Stimulated activated CD8-positive, alpha-beta memory T cell treated with anti-CD3 and anti-CD28 coated beads, Interleukin-4, amount 100 ng/mL, for 1 hour (primary cell): ENCODE measurements at places on chromosomes 1 and 21.

- DNase-seq, result no peak
These were observed 94.0 kb downstream of the LRRC7 start for GRCh38 chr1:69661686-69662085.

GRCh38 chr1:145964328-145965118 is at the start of the genes ANKRD34A and POLR3GL:
ANKRD34A (minus strand) TSS chr1:145964575; CDS start chr1:145961759, 2,816 bp downstream.
POLR3GL (plus strand) TSS chr1:145964690; CDS start chr1:145974866, 10,176 bp downstream.
- DNase-seq, result peak; percentile 77

DNA sequence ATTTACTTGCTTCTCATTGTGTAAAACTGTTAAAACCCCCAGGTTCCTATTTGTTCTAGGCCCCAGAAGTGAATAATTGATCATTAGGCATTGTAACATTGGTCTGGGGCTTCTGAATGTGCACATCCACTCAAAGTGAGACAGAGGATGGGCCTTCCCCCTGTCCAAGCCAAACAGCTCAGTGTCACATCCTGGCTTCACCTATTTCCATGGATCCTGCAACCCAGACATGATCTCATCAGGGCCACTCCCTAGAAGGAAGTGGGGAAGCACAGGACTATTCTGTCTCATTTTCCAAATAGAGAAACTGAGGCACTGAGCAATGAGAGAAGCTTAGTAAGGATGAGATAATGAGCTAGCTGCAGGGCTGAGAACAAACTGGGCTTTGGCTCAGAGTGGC is 47.4 kb upstream of the TSPAN2 start:
- no peak for DNase-seq

DNA sequence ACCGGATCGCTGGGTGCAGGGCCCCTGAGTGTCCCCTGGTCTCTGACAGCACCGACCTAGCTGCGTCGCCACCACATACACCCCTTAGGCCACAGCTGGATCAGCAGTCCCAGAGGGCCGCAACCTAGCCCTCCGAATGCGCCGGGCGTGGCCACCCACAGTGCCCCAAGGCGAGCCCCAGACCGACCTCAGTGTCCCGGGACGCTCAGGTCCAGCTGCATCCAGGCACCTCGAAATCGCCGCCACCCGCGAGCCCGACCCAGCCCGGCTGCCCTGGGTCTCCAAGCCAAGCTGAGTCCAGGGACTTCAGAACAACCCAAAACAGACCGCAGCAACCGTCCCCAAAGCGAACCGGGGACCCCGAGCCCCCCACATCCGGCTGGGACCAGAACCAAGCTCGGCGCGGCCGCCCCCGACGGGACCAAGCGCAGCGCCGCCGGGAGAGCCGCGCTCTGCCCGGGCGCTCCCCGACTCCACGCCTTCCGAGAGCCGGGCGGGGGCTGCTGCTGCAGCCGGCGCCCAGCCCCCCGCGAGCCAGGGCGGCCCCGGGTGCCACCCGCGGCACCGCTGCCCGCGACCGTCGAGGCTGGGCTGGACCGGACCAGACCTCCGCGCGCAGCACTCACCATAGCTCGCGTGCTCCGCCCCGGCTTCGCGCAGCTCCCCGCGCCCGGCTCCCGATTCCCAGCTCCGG is 54.6 kb upstream of the ECE1 start:
- no peak for DNase-seq

DNA sequence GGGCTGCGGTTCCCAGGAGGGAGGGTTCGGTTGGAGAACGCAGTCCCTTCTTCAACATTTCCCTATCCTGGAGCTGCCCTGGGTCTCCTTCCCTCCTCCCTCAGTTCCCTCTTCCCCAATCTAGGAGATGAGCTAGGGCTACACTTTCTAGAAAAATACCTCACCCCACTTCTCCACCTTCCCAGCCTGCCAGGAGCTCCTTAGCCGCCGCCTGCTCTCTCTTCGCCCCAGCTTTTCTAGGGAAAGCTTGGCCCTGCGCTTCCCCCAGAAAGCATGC is 488 bp upstream of the ADAMTS1 start:
- DNase-seq, result no peak

- DNase-seq, result no peak
These were observed 45.0 kb downstream of the ZNF281 start for GRCh38 chr1:200364831-200365230.

- DNase-seq, result no peak
These were observed at the start of gene FAM110D for GRCh38 chr1:26158908-26159742. FAM110D (plus strand) TSS chr1:26159079; CDS start chr1:26161292, 2,213 bp downstream.

DNA sequence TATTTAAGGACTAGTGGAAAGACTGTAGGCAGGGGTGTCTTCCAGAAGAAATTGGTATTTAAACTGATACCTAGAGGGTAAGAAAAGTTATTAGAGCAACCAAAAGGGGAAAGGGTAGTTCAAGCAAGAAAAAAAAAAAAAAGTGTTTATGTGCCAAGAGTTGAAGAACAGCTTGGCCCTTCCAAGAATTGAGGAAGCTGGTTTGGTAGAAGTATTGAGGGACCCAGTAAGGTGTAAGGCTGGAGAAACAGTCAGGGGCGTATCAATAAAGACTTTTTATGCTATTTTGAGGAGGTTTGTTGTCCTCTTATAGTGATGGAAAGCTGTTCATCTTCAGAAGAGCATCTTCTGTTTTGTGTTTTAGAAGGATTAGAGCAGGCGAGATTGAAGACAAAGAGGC is 108.3 kb downstream of the PTPRC start:
- no peak for DNase-seq

DNA sequence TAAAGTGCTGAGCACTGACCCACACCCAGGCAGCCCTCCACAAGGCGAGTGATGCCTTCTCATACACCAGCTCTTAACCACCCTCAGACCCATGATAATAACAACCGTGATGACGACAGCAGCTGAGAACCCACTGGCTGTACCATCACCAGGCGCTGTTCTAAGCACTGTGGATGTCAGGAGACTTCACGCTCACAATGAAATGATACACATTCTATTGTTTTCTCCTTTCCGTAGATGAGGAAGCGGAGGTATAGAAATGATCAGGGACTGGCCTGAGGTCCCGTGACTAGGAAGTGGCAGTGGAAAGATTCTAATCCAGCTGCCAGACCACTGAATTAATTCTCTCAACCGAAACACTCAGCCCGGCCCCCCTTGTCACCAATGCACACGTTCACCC is 32.6 kb downstream of the SDC3 start:
- no peak for DNase-seq

GRCh38 chr1:198318085-198318484 is 161.3 kb downstream of the NEK7 start:
- no peak for DNase-seq
